ENCODE measurements at places on chromosomes 16 and 17.

DNA sequence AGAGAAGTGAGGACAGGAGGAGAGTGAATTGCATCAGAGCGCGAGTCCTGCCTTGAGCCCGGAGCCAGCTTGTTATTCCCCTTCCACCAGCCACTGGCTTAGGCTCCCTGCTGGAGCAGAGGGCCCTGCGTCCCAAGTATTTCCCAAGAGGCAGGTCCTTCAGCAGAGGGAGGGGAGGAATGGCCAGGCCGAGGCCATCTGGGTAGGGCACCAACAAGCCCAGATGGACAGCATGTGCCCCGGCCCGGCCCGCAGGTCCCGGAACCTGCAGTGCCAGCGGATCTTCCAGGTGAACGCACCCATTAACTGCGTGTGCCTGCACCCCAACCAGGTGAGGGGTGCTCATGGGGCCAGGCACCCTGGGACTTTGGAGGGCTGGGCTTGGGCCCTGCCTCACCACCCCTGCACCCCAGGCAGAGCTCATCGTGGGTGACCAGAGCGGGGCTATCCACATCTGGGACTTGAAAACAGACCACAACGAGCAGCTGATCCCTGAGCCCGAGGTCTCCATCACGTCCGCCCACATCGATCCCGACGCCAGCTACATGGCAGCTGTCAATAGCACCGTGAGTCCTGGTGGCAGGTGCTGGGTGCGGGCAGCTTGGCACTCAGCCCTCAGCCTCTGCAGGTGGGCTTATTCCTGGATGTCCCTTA, 1.7 kb downstream of the MLST8 start:
- no peak for ATAC-seq

- no peak for ATAC-seq
Observed at GRCh38 chr16:57528499-57529390, 7.6 kb downstream of the CCDC102A start.

GRCh38 chr17:57803021-57803420, 46.8 kb downstream of the MRPS23 start:
- ATAC-seq = no peak

DNA sequence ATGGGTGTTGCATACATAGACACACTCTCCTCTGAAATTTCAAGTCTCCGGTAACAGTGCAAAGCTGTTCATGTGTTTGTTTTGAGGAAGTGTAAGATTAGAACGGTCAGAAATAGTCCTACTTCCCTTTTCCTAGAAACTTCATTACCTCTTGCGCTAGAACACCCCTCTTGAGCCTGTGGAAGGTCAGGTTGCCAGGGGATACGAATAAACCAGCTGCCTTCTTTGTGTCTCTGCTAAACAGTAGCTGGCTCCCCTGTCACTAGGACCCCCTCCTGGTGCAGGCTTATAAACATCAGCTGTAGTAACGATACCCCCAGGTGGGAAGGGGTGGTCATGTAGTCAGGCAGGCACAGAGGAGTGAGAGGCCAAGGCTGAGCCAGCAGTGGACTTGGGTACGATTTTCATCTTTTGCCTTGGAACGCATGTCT, 113.4 kb upstream of the RCVRN start:
- ATAC-seq = peak; percentile 86

DNA sequence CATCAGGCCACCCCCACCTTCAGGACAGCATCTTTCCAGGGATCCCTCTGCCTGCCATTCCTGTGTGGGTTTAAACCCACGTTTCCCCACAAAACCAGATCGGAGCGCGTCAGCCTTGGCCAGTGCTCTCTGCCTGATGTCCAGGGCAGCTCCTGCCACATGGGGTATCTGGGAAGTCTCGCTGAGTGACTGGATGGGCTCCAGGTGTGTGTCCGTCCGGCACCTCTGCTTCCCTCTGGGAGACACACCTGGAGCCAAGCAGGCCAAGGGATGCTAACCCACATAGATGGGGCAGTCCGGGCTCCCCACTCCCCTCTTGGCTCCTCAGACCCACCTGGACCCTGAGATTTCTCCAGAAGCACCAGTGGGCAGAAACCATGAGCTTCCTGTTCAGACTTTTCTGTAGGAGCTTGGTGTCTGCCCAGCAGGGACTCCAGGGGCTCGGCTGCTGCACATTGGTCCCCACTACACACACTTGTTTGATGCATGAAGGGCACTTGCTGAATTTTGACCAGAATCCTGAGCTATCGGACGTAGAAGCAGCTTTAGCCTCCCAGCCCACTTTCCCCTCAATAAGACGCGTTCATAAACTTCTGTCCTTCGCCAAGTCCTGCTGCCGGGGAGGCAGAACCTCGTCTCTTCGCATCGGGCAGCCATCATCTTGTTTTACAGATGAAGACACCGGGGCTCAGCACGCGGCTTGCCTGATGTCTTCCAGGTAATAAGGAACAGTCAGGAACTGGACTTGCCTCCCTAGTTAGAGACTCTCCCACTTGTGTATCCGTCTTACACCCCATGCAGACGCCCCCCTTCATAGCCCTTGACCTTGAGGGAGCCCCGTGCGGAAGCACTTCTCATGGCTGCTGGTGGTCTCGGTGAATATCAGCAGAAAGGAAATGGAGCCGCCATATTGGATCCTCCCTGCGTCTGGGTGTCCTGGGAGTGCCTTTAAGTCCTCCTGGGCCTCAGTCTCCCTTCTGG, 91.6 kb upstream of the ZNF469 start:
- ATAC-seq = no peak

DNA sequence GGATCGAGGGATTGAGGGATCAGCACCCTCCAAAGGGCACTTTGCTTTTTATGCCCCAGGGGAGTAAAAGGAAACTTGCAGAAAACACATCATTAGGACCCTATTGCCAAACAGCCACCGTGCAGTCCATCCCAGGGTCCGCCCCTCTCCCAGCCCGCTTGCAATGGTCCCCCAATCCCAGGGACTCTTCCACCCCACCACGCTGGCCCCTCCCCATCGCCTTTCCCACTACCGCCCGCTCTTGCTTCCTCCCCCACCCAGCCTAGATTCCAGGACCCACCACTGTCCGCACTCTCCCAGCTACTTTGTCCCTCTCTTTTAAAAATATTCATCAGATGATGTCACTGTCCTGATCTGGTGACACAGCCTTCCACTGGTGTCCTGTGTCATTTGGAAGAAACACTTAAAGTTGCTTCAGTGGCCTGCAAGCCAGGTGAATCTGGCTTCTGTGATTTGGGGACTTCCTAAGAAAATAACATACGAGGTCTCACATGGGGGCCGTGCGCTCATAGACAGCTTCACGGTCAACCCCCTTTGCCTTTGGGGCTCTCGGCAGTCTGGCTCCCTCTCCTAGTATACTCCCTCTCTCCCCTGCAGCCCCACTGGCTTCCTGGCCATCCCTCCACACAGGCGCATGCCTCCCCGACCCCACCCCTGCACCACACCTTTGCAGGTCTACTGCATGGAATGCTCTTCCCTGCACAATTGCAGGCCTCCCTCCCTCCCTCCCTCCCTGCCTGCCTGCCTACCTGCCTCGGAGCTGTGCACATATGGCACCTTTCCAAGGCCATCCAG, 127.9 kb downstream of the RBFOX3 start:
- ATAC-seq = no peak

DNA sequence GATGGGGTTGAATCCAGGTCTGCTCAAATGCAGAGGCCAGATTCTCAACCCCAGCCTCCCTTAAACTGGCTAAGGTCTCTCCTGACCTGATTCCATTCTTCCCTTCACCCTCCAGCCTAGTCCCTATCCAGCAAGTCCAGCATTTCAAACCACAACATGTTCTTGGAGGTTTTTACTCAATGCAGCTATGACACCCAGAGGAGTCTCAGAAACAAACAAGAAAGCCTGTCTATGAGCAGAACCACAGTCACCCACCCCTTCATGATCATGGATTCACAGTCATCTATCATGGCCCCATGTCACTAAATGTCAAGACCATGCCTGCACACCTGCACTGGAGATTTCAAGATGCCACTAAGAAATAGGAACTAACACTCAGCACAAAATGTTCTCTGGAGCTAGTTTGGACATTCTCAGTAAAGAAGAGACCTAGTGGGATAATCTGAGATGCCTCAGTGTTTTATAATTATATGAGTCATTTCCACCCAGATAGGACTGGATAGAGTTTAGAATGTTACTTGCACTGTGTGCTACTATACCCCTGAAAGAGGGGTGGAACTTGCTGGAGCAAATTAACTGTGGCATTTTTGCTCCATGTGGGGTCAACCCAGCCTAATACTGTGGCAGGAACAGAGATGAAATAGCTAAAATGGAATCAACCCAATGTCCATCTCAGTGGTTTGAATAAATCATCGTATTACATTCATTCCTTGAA, 9.5 kb upstream of the METTL22 start:
- no peak for ATAC-seq

DNA sequence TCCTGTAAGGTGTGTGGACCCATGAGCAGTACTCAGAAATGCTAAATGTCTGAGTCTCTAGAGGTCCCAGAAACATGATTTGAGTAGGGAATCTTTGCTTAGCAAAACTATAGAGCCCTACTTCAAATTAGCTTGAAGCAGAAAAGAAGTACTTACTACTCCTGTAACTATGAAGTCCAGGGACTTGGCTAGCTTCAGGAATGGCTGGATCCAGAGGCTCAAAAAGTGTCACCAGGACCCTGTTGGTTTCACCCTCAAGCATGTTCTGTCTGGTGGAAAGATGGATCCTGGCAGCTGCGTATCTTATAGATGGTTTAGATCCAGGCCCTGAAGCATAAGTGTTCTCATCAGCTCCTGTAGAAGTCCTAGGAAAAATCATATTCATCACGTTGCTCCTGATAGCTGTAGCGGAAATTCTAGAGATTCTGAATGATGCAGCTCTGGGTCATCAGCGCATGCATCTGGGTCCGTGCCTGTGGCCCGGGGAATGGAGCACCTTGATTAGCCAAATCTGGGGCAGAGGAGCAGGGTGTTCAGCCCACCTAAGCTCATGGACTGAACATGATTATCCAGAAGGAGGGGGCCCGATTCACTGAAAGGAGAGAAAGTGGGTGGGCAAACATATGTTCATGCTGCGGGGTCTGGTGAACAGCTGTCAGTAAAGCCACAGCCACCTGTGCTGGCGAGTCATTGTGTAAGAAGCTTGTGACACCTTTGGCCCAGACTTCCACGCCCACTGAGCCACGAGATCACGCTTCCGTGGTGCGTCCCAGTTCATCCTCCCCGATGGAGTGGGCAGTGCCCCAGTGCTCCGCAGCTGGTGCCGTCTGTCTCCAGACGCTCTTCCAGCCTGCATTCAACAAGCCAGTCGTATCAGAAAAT, 260.6 kb downstream of the CPPED1 start:
- peak; percentile 42 for ATAC-seq

DNA sequence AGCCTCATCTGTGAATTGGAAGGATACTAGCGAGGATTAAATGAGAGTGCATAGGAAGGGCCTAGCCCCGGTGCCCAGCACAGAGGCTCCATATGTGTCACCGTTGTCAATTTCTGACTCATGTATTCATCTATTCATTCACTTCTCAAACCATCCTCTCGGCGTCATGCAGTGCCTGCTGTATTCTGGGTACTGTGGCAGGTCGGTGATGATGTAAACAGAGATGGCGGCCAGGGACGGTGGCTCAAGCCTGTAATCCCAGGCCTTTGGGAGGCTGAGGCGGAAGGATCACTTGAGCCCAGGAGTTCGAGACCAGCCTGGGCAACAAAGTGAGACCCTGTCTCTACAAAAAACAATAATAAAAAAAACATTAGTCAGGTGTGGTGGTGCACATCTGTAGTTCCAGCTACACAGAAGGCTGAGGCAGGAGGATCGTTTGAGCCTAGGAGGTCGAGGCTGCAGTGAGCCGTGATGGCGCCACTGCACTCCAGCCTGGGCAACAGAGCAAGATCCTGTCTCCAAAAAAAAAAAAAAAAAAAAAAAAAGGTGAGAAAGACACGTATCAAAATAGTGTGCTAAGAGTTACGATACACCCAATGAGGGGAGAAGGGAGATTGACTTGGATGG, 4.3 kb upstream of the PPP1R1B start:
- ATAC-seq = peak; percentile 70

- ATAC-seq = no peak
Observed at GRCh38 chr16:66548868-66549267, 1.1 kb downstream of the TK2 start.

DNA sequence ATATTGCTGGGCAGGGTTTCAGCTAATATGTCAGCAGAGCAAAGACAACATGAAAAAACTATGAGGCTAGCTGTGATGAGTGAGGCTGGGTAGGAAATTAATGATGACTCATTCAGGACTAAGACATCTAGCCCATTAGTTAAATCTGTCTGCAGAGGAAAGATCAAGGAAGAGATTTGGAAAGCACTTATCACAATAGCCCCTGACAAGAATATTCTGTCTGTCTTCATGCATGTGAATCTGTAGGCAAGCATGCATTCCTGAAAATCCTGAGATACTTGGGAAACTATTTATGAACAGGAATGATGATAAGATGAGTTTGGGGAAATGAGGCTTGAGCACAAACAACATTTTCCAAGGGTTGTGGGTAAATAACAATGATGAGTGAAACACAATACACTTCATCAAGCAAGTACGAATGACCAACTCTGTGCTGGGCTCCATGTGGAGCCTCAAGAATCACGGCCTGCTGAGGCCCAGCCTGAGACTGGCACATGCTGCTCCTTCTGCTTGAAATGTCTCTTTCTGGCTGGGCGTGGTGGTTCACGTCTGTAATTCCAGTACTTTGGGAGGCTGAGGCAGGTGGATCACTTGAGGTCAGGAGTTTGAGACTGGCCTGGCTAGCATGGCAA, 96.5 kb upstream of the ASIC2 start:
- ATAC-seq = no peak

DNA sequence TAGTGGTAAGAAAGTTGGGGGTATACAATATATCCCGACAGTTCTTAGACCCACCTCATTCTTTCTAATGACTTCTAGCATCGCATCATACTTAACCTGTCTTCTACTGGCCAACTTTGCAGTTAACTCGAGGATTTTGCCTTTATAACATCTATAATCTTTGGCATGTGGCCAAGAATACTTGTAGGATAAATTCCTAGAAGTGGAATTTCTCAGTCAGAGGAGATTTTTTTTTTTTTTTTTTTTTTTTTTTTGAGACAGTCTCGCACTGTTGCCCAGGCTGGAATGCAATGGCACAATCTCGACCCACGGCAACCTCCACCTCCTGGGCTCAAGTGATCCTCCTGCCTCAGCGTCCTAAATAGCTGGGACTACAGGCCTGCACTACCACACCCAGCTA, 253.5 kb downstream of the MRTFB start:
- ATAC-seq = no peak

DNA sequence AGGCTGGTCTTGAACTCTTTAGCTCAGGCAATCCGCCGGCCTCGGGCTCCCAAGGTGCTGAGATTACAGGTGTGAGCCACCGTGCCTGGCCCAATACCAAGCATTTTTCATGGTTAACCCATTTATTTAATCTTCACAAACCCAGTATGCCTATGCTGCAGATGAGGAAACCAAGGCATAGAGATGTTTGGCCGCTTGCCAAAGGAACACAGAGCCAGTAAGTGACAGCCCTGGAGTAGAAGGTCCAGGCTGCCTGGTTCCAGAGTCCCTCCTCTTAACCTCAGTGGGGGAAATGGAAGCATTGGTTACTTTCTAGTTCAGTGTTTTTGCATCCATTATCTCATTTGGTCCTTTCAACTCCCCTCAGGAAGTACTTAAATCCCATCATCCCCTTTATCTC, 15.3 kb upstream of the ARL5C start:
- ATAC-seq = no peak

- peak; percentile 88 for ATAC-seq
Observed at GRCh38 chr17:57662644-57663308, 82.3 kb downstream of the CCDC182 start.

GRCh38 chr17:44913676-44914075, 1.6 kb downstream of the GFAP start:
- no peak for ATAC-seq

All from stimulated activated memory B cell treated with anti-CD40 and anti-IgM and Interleukin-4, amounts not matched to agents 10 μg/mL and 1 μg/mL and 100 μg/mL, for 72 hours (primary cell).